Right renal cortex interstitium (tissue), 3 donors: ENCODE measurements at places on chromosomes 2 and 18.
A peak's percentile ranks its signal among the peaks of the same experiment; 100 is the strongest.

GRCh38 chr2:104091894-104092293, 762.0 kb upstream of the POU3F3 start:
- no peak for DNase-seq

- DNase-seq = no peak
These were observed 66.6 kb upstream of the ID2 start for GRCh38 chr2:8615252-8615575.

DNA sequence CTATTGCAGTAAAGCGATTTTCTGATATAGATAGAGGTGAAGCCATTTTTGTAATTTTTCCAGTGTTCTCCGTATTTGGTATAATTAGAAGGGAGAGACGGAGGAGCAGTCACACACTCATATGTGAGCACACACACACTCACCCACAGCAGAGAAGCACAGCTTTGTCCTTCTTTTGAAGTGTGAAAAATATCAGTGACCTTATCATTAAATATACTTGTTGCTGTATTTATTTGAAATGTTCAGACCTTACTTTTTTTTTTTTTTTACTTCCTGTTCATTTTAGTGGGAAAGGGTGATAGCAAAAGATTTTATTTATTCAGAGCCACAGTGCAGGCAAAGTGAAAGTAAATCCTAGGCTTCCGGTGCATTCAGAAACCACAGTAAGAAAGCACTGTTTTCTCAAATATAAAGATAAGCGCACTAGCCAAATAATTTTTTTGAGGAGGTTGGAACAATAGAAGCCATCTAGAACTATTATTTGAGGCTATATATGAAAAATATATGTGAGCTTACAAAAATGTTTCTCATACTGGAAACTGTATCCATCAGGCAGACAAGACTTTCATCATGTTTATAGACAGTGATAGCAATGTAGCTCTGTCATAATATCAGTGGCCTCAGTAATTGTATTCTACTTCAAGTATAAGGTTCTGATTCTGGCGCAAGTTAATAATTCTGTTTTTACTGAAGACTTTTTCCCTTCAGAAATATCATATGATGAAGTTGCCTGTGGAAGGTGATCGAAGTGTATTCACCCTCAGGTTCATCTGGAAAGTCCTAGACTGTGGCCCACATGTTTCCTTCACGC, 37.2 kb downstream of the TSHZ1 start:
- DNase-seq = no peak

DNA sequence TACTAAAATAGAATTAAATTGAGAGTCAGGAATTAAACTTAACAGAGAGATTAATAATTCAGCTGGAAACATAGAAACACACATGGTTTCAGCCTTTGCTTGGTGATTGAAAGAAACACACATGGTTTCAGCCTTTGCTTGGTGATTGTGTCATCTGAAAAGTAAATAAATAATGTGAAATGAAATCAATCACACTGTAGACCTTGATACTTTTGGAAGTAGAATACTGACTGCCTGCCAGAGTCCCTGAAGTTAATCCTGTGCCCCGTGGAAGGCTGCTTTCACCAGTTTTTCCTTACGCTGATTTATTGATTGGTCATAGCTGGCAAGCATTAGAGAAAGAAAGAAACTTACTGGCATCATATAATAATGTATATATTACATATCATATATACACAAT, 1252.7 kb upstream of the FAM98A start:
- no peak for DNase-seq

DNA sequence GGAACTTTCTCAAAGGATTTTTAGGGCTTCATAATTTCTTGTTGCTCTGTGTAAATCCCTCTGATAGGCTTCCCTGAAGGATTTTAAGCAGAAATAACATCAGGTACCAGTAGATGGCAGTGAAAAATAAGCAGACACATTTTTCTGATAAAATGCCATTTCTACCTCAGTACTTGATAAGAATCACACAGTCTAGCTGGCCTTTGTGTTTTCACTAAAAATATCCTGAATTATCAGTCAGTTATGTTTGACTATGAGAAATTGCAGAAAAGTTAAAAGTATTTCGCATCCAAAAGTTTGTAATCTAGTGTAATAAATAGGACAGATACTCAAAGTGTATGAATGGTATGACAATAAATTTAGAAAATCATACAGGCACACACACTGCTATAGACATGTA, 68.7 kb downstream of the DNAJC10 start:
- DNase-seq = no peak

DNA sequence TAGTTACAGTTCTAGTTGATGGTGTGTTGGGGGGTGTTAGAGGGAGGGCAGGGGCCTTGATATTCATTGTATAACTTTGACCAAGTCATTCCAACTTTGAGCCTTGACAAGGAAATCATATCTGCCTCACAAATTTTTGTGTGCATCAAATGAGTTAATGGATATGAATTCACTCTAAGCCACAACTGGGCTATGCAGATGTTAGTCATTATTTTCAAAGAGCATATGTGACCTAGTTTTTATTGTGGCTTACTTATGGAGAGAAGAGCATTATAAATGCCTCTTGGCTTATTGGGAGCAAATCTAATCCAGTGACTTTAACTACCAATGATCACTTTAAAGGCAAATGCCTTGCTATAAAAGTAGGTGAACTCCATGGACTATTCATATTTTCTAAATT, 250.2 kb downstream of the LPIN1 start:
- no peak for DNase-seq

- DNase-seq = no peak
These were observed 86.8 kb upstream of the SNTG2 start for GRCh38 chr2:863732-864450.

DNA sequence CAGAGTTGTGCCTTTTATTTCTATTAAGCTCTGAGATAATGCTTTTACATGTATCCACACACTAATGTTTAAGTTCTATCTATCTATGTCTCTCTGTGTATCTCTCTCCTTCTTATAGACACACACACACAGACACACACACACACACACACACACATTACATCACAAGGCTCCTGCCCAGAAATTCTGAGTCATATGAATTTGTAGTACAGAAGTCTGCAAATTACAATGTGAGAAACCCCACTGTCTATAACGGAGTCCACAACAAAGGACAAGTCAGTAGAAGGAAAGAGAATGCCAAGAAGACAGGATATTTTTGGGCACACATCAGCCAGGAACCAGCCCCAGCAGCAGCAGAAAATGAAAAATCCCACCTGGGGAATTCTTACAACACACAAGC, 142.4 kb downstream of the EN1 start:
- no peak for DNase-seq

DNA sequence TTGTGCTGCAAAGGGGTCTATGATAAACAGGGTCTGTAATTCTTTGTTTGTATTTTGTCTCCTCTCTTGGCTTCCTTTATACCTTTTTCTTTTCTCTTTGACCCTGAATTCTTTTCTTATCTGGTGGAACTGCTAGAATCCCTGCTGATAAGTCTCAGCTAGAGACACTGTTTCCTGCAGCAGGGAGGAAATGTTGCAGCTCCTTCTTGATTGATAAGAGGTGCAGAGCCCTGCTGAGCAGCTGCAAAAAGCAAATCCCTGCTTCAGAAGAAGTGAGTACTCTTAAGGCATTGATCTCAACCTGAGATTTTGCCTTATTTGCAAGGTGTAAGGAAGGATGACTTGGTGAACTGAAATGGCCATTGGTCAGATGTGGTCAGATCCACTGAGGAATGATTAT, 167.8 kb downstream of the NUP35 start:
- no peak for DNase-seq

DNA sequence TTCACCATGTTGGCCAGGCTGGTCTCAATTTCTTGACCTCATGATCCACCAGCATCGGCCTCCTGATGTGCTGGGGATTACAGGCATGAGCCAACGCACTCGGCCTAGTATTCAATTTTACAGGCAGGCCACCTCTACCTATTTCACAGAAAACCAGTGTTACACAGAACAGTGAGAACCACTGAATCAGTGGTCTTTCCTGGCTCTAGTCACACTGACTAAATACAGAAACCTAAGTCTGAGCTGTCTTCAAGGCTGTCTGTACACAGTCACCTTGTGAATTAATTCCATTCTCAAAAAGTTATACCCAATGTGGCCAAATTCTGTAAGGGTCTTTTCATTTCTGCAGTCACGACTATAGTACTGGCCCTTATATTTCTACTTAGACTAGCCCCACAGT, 3.5 kb downstream of the RNF149 start:
- no peak for DNase-seq

- no peak for DNase-seq
These were observed 197.5 kb upstream of the LRRTM1 start for GRCh38 chr2:80501874-80502624.

GRCh38 chr2:75186821-75187220, 12.5 kb downstream of the TACR1 start:
- DNase-seq = no peak

GRCh38 chr2:165164201-165164600, 39.6 kb downstream of the SCN3A start:
- DNase-seq = no peak

- DNase-seq = no peak
These were observed 1.4 kb downstream of the PTGR3 start for GRCh38 chr18:75207310-75208154.

- DNase-seq = no peak
These were observed 196.3 kb downstream of the PDE1A start for GRCh38 chr2:182230561-182230960.

DNA sequence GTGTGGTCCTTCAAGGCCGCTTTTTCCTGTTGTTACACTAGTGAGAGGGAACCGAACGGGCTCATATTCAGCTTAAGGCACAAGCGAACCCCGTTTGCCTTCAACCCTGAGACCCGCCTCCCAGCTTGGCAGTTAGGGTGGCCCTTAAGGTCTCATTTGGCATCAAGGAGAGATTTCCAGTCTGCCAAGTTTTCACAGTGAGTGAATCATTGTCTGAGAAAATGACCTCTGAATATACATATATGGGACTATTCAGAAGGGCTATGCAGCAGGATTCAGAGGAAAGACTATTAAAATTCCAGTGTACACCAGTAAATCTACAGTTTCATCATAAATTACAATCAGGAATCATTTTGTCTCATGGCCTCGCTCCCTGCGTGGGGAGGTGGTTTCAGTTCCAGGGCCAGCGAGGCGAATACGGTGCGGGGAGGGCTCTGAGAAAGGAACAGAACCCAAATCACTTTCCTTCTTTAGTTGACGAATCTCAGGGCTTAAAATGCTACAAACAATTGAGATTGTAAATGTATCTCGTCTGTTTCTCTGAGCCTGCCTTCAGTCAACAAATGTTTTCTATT, 231.4 kb downstream of the FAM210A start:
- DNase-seq = no peak

DNA sequence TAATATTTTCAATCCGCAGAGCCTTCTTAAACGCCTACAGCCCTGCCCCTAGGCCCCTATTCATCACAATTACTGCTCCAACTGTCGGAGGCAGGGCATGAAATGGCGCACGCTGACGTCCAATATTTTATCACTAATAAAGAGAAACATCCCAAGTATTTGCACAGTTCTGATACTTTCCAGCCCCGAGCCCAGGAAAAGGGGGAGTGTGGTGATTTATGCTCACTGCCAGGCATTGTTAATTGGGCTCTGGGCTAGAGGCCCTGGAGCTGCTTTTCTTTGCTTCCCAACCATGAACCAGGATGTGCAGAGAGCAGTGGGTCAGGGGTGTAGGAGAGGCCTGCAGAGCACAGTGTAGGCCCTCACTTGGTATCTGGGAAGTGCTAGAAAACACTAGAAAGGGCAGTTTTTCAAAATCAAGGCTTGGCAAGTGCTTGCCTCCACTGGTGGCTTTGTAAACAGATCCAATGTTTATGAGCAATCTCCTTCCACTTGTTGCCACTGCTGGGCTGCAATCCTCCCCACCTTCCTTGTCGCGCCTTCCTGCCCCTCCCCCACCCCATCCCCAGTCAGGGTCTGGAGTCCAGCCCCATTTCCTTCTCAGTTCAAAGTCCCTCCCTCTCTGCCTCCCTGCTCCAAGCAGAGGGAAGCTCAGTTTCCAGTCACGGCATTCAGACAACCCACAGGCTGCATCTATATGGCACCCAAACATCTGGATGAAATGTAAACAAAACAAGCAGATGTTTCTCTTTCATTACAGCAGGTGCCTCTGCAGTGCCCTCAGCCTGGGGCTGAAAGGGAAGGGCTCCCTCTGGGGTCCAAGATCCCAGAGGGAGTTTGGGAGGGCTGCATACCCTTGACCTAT, 83.9 kb upstream of the PKDCC start:
- DNase-seq = peak; percentile 82

GRCh38 chr2:157489983-157490382, 46.1 kb upstream of the CYTIP start:
- DNase-seq = no peak

- DNase-seq = no peak
These were observed 103.2 kb downstream of the NCOA1 start for GRCh38 chr2:24594283-24594682.

- no peak for DNase-seq
These were observed 1.4 kb downstream of the PHLPP1 start for GRCh38 chr18:62716619-62717168.

DNA sequence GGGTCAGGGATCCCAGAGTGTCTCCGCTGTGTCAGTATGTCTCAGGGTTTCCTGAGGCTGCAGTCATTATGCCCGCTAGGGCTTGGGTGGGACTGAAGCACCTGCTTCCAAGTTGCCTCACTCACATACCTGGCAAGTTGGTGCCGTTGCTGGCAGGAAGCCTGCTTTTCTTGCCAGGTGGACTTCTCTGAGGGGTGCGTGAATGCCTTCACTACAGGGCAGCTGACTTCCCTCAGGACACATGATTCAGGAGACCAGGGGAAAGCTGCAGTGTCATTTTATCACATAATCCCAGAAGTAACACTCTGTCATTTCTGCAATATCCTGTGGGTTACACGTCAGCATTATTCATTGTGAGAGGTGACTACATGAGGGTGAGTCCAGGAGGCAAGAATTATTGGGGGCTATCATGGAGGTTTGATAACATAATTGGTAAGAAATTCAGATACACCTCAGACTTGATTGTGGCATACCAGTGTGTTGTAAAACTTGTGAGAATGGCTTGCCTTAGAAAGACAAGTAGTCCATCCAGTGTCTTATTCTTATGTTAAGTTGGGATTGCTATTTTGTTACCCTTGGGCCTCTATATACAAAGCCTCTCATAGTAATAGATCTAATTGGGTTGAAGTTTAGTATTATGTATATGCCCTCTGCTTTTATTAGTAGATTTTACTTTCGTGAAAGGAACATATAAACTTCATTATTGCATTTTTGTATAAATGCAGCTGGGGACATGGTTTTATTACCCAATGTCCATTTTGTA, 44.1 kb downstream of the NEDD4L start:
- no peak for DNase-seq

GRCh38 chr2:195304310-195304709, 352.7 kb upstream of the SLC39A10 start:
- no peak for DNase-seq

DNA sequence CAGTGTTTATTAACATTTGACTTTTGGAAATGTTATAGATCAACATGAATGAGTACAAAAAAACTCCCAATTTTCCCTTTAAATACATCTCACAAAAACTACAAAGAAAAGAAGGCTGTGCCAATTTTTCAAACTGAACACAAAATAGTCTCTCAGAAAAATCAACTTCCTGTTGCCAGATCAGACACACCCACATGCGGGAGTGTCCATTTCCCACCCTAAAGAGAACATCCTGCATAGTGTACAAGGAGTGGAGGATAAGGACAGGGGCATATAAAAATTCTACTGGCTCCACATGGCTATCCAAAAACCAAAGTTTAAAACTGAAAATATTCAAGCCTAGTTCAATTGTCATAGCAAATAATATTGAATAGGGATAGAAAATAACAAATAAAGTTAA, 165.3 kb downstream of the ATAD2B start:
- DNase-seq = no peak
